ENCODE measurements at places on chromosomes 1 and 21.
A peak's percentile ranks its signal among the peaks of the same experiment; 100 is the strongest.

- DNase-seq: no peak
Observed at GRCh38 chr1:43883321-43883720, 50.3 kb upstream of the ARTN start.

- DNase-seq: no peak
Observed at GRCh38 chr1:25702101-25702775, 85.6 kb downstream of the MAN1C1 start.

DNA sequence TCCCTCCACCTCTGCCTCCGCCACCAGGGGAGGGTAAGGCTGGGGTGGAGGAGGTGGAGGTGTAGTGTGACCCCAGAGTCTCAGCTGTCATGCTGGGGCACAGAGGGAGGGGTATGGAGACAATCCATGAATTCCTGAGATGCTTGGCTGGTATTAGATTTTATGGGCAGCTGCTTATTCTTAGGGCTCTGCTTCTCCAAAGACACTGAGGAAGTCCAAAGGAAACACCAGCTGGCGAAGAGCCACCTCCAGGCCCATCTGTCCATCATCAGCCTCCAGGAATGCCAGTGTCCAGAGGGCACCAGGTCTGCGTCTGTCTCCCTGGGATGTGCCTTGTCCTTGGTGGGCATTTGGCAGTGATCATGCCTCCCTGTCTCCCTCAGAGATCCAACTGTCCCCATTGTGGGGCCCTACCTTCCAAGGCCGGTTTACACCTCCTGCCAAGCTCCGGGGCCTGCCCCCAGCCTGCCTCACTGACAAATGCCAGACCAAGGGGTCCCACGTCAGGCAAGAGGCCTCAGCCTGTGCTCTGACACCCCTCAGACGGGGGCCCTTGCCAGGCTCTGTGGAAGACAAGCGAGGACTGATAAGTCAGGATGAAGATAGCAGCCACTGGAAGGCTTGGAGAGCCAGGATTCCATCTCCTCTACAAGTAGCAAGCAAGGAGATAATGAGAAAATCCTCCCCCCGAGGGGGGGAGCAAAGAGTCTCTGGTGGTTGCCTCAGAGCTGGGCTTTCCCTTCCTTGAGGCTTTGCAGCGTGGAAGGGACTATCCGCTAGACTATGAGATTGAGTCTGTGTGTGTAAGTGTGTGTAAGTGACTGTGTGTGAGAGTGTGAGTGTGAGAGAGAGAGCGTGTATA is 1.6 kb downstream of the TNNI1 start:
- no peak for DNase-seq

GRCh38 chr1:170539154-170539553 is 7.2 kb downstream of the GORAB start:
- DNase-seq: no peak

GRCh38 chr1:204577794-204578478 is 61.7 kb downstream of the MDM4 start:
- no peak for DNase-seq

DNA sequence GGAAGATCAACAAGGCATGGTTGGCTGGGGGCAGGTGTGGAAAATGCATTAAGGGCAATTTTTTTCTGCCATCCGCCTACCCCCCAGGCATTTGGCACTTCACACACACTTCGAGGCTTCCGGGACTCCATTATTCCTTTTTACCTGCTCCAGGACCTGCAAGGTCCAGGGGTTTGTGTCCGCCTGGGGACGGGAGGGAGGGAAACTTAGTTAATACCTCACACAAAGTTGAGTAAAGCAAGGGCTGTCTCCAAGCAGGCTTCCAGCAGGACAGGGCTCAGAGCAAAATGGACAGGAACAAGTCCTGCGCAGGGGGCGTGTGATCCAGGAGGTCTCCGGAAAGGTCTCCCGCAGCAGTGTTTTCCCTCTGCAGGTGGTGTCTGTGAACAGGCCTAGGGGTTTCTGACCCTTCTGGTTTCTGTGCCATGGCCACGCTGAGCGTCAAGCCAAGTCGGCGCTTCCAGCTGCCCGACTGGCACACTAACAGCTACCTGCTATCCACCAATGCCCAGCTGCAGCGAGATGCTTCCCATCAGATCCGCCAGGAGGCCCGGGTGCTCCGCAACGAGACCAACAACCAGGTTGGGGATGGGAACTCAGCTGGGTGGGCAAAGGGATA is 712 bp downstream of the TEKT2 start:
- no peak for DNase-seq

GRCh38 chr1:86741947-86742572 is 37.7 kb downstream of the SH3GLB1 start:
- no peak for DNase-seq

DNA sequence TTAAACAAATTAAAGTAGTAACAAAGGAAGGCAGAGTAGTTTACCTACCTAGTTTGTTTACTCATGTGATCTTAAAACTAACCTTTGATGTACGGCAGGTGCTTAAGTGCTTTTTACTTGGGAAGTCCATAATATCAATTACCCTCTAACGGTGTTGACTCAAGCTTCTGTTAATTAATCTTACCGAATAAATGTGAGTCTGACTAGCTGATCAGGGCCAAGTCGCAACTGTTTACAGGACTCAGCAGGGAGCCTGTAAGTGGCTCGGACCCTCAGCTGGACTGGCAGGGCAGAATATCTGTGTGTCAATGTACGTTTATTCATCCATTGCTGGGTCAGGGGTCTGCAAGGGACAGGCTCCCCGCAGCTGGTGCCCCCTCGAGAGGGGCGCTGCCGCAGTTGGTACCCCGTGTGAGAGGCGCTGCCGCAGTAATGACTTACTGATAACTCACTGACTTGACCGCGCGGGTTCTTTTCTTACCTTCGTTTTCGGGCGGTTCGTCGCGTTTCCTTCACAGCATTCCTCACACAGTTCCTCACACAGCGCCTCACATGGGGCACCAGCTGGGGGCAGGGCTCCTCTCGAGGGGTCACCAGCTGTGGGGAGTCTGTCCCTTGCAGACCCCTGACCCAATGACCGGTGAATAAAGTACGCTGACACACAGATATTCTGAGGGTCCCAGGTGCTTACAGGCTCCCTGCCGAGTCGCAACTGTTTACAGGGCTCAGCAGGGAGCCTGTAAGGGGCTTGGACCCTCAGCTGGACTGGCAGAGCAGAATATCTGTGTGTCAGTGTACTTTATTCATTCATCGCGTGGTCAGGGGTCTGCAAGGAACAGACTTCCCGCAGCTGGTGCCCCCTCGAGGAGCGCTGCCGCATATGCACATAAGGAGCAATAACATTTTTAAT is 3.0 kb downstream of the FMO1 start:
- DNase-seq: no peak

GRCh38 chr1:156538711-156539440 is 33.5 kb downstream of the IQGAP3 start:
- DNase-seq: no peak

- peak; percentile 69 for DNase-seq
Observed at GRCh38 chr1:112369392-112370285, 26.4 kb upstream of the CTTNBP2NL start.

- DNase-seq: no peak
Observed at GRCh38 chr1:232900818-232901217, 49.6 kb upstream of the NTPCR start.

- DNase-seq: no peak
Observed at GRCh38 chr1:204172404-204173029, 6.4 kb upstream of the REN start.

GRCh38 chr1:204400882-204401510 is 10.6 kb downstream of the PPP1R15B start:
- DNase-seq: no peak

- no peak for DNase-seq
Observed at GRCh38 chr1:93667642-93668041, 14.0 kb downstream of the BCAR3 start.
